ENCODE measurements at places on chromosomes 3 and 15.

GRCh38 chr3:118760585-118761290, 273.9 kb downstream of the IGSF11 start:
- DNase-seq: no peak

DNA sequence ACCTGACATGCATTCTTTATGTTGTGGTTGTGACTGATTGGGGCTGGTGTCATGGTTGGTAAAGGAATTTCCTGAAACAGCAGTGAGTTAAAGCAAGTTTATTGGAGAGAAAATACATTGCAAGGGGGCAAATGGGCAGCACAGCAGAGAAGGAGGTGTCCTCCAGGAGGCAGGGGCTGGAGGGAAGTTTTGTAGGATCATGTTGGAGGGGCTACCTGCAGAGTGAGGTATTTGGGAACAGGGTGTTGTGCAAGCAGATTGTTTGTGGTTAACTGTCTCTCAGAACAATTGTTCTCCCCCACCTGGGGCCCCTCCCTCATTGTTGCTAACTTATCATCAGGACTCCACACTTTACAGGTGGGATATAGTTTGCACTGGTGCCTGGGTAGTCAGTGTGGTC, 196.0 kb downstream of the NSUN3 start:
- no peak for DNase-seq

DNA sequence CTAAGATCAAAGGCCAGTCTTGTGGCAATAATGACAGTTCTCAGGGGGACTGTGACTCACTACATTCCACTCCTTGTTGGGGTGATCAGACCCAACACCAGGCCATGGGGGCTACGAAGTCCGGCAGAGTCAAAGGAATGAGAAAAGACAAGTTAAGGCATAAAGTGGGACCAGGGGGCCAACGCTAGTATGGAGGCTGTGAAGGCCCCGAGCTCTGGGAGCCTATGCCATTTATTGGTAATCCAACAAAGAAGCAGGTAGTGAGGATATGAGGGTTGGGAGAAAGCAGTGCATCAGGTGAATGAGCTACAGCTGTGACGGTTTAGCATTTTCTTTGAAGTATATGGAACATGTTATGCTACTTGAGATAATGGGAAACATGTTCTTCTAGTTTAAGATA, 104.4 kb upstream of the C2CD4B start:
- DNase-seq: no peak

DNA sequence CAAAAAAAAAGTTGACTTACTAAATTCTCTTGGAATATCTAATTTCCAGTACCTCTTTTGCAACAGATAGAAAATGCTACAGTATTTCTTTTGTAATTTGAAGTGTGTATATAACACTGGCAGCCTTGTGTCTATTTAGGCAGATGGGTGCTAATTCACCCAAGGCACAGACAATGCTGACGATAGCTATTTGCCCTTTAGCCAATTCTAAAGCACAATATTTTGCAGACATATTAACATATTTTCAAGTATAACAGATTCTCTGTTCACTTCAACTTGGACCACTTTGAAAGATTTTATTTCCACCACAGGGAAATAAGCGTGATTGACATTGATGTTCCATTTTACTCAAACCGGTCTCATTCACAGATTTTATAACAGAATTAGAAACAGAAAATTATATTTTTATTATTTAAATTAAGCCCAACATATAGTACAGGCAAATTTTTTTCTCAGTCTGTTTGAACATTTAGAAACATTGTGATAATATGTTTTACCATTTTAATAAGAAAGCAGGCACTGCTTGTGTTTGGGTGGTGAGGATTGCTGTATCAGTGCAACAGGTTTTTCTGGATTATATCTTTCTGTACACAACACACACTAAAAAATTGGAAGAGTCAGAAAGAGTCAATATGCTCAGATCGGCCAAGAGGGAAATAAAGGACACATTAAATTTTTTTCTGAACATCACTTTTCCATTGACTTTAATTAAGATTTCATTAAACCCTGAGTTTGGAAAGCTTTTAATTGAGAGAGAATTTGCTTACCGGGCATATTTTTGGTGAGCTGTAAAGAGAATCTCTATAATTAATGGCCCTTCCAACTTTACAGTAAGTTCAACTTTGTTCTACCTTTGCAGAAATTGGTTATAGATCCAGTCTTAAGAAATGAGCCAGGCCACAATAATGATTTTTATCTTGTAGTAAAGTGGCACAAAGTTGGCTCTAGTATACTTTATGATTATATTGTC, 327.3 kb upstream of the NR2F2 start:
- DNase-seq: no peak

DNA sequence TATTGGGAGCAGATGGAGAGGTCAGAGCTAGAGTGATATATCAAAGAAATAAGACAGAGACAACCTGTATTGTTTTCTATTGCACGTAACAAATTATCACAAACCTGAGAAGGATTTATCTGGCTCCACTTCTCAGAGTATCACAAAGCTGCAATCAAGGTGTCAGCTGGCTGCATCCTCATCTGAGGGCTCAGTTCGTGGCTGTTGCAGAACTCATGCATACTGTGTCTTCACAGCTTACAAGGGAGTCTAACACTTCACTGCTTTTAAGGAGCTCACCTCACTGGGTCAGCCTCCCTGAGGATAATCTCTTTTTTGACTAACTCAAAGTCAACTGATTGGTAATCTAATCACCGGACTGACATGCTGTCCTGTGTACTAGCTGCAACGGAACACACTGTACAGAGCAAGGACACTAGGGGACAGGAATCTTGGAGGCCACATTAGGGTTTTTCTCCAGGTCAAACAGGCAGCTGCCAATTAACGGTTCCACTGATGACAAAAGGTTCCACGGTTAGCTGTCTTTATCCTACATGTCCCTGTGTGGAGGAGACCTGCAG, 1006.8 kb upstream of the SEMA6D start:
- DNase-seq: no peak

DNA sequence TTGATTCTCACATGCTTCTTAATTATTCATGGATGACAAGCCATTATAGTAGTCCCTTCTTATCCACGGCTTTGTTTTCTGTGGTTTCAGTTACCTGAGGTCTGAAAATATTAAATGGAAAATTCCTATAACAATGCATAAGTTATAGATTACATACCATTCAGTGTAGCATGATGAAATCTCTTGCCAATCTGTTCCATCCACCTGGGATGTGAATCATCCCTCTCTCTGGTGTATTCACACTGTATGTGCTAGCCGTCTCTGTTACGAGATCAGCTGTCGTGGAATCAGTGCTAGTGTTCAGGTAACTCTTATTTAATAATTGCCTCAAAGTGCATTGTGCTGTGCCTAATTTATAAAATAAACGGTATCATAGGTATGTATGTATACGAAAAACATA, 5.2 kb downstream of the WDR5B start:
- DNase-seq: no peak
